ENCODE measurements at places on chromosomes 4 and X. TPM values are rescaled to one million over a fixed set of nuclear protein-coding genes. Genes with fewer than 3 reads are reported as not detected.

The TREX2 gene
- total RNA-seq = 0.63 TPM

The USP26 gene
- not detected for total RNA-seq

The TCEANC gene
- 4.0 TPM for total RNA-seq

The CSAG1 gene
- not detected for total RNA-seq

The CFAP47 gene
- total RNA-seq = 0.17 TPM

The CXCL8 gene
- 0.92 TPM for total RNA-seq

DNA sequence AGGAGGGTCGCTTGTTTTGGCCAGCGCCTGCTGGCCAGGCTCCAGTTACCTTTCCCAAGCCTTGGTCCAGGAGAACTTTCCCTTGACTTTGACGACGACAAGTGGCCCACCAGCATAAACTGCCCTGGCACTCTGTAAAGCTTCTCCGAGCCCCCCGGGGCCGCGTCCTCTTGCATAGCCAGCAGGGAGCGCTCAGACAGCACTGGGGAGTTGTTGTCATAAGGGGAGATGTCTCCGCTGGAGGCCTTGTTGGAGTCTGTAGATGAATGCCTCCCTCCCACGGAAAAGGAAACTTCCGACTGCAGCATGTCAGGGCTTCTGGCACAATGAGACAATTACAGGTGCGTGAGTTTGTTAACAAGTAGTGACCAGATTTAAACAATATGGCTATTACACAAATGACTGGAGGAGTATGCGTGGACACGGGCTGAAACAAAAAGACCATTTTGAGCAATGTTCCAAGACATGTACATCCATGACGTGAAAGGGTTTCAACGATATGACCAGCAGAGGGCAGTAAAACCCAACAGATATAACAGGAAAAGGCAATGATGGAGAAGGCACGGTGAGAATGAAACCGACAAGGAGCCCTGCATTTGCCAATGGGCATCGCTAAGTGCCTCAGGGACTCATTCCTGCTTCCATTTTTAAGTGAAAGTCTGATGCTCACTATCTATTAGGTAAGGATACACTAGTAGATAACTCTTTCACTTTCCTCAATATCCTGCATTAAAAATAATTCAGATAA, 33.0 kb downstream of the HCCS start:
- DNase-seq = peak; percentile 79

- DNase-seq = peak; percentile 25
Measured at GRCh38 chr4:168440442-168441264, 39.6 kb downstream of the DDX60L start.

DNA sequence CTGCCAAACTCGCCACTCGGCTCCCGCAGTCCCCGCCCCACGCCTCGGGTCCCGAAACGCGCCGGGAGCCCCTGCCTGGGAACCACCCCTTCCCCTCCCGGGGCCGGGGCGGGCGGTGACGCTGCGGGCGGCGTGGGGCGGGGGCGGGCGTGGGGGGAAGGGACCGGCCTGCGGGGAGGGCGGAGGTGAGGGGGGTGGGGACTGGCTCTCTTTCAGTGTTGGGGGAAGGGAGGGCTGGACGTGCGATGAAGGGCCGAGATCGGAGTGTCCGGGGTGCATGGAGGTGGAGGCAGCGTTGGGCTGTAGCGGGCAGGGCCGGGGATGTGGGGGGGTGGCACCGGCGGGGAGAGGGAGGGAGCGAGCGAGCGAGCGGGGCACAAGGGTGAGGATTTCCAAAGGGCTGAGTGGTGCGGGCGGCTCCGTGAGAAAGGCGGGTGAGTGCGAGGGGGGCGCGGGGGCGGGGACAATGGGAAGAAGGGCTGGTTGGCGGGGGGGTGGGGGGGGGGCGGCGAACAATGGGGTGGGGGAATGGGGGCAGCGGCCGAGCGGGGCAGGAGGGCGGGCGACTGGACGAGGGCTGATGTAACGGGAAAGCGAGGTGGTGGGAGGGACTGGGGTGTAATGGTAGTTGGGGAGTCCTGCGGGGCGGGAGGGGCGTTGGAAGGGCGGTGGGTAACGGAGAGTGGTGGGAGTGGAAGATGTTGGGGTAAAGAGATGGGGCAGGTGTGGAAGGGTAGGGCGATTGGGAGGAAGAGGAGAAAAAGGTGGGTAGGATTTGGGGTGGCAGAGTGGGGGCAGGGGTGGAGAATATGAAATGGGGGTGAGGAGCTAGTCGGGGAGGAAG, 578 bp downstream of the DCUN1D4 start:
- peak; percentile 57 for DNase-seq

- DNase-seq = no peak
Measured at GRCh38 chrX:68018248-68019203, 414.8 kb downstream of the OPHN1 start.

DNA sequence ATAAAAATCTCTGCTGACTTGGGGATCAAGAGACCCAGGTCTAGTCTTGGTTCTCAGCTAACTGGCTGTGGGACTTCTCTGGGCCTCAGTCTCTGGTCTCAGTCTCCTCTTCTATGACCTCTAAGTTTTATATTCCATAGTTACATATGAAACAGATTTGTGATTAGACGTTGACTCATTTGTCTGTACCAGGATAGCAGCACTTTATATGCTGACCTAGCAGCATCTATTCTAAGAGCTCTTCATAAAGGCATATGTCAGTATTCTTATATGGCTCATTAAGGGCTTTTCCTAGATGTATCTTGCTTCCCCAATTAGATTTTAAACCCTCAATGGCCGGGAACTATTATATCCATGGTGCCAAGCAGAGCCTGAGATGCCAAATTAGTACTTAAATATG, 12.7 kb downstream of the GRPR start:
- DNase-seq = no peak

- no peak for DNase-seq
Measured at GRCh38 chrX:55796496-55796895, 78.9 kb downstream of the RRAGB start.

GRCh38 chrX:95346856-95347255, 1337.8 kb upstream of the DIAPH2 start:
- DNase-seq = no peak

DNA sequence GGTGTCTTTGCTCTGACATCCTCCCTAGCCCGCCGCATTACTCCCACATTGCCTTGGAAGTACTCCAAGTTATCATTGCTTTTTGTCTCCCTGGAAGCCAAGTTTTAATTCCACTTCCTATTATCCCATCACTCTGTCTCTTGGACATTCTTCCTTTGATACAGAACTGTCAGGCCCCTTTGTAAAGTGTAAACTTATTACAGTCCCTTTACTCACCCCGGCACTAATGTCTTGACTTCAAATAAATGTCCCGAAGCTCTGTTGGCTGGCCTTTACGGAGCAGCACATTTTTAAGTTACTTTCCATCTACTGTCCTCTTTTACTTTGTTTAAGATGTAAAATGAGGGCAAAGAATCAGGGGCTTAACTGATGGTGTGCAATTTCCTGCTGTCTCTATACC, 223.5 kb upstream of the IGFBP7 start:
- DNase-seq = no peak

GRCh38 chrX:37989304-37989703, 17.0 kb upstream of the SYTL5 start:
- no peak for DNase-seq

- no peak for DNase-seq
Measured at GRCh38 chrX:11992271-11992670, 146.0 kb upstream of the FRMPD4 start.

GRCh38 chr4:123104310-123105025, 182.1 kb upstream of the NUDT6 start:
- DNase-seq = no peak

GRCh38 chr4:7285244-7286094, 93.1 kb downstream of the SORCS2 start:
- DNase-seq = no peak

DNA sequence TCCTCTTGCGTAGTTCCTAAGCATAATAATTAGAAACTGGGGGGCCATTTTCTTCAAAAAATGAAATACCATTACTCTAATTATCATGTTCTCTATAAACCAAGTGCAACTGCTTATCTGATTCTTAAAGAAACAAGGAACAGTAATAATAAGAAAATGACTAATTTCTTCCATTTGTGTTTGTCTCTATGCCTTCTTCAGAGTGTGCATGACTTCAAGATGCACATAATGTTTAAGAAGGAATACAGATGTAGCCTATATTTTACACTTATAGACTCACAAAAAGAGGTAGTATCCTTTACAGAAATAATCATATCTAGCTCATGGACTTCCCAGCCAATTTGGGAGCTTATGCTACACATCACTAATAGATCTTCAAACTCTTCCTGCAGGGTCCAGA, 131.7 kb downstream of the CHRNA9 start:
- no peak for DNase-seq

GRCh38 chr4:74583089-74583700, 138.3 kb downstream of the AREG start:
- DNase-seq = no peak

- no peak for DNase-seq
Measured at GRCh38 chrX:133171962-133172708, 46.0 kb downstream of the TFDP3 start.
